Activated CD4-positive, alpha-beta T cell treated with anti-CD3 and anti-CD28 coated beads, Interleukin-2, amount 50 U/mL, for 48 hours (primary cell): ENCODE measurements at places on chromosomes 2 and 18.
A peak's percentile ranks its signal among the peaks of the same experiment; 100 is the strongest.

DNA sequence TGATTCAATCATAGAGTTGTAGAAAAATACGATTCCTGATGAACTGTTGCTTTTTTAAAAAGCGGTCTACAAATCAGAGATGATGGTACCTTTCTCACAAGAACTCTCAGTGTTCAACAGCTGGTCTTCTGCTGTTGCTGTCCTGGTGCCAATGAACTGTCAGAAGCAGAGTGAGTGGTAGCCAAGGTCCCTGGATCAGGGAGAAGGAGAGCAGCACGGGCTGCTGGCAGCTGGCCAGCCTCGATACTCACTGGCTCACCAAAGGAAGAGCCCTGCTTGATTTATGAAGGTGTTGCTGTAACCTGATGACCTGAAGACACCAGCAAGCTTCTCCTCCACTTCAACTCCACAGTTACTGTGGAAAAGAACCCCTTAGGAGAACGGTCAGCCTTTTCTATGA is 300.8 kb upstream of the SOX11 start:
- no peak for DNase-seq

DNA sequence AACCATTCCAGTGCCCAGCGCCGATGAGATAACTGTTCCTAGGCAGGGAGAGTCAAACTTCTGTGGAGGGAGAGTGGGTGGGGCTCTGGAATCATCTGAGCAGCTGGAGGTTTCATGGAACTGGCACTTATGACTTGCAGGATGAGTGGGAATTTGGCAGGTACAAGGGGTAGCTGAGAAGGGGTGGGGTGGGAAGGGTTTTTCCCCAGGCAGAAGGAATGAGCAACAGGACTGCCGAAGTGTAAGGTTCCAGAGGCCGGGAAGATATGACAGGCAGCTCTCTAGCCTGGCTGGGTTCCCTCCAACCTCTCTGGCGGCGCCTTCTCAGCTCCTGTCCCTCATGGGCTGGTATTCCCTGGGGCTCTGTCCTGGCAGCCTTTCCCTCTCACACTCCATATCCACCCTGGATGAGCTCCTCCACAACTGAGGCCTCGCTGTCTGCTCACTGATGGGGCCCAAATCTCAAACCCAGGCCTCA is 2.5 kb upstream of the TET3 start:
- no peak for DNase-seq

DNA sequence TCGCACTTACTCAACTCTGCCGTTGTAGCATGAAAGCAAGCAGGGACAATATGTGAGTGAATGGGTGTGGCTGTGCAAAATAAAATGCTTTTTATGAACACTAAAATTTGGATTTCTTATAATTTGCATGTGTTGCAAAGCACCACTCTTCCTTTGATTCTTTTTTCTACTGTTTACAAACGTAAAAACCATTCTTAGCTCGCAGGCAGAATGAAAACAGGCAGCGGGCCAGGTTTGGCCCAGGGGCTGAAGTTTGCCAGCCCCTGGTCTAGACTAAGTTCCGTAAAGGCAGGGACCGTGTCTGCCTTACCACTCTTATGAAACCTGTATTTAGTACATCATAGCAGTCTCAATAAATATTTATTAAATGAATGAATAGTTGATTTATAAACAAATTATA is 83.7 kb upstream of the SPATS2L start:
- no peak for DNase-seq

DNA sequence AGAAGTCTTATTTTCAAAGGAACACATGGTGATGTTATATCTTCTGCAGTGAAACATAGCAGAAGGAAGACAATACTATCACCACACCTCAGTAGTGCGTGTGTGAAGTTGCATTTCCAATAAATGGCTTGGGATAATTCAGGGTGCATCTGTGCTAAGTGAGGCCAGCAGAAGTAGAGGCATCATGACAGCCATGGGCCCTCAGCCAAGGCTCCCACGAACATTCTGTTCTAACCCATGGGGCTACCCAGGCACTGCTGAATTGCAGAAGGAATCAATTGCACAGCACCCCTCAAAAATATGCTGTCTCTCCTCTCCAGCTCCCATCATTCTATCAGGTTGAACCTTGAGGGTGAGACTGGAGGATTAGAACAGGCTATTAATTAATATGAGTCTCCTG is 139.5 kb downstream of the RIF1 start:
- no peak for DNase-seq

DNA sequence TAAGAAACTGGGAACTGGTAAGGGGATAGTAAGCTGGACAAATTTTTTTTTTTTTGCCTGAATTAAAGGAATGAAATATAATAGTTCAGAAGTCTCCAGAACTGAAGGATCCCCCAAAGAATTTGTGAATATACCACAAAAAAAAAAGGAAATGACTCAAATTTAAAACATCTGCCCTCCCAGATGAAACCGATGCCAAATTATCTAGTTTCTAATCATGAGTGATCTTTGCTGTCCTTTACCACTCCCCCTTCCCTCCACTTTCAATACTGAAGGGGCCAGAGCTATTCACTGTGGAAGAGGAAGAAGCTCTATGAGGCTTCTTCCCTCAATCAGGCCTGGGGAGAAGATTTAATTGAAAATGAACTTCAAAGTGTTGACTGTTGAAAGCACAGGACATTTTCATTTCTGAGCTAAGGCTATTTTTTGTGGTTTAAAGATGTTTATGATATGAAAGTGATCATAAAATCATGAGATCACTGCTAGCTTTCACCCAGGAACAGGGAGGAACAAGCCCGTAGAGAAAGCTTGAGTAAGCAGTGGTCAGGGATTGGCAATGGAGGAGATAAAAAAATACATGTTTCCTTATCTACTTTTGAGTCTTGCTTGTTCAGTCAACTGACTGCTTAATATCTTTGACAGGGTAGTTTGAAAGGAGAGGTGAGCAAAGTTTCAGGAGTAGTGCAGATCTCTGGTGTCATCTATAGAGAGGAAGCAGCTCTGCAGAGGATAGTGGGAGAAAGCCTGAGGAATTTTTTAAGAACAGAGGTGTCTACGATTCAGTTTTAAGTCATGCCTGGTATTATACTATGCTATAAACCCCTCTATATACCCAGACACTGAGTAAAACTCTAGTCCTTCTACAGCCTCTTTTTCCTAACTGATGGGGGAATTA is 409.5 kb upstream of the FIGN start:
- DNase-seq = no peak

GRCh38 chr2:37629529-37629928 is 41.9 kb downstream of the CDC42EP3 start:
- DNase-seq = no peak

DNA sequence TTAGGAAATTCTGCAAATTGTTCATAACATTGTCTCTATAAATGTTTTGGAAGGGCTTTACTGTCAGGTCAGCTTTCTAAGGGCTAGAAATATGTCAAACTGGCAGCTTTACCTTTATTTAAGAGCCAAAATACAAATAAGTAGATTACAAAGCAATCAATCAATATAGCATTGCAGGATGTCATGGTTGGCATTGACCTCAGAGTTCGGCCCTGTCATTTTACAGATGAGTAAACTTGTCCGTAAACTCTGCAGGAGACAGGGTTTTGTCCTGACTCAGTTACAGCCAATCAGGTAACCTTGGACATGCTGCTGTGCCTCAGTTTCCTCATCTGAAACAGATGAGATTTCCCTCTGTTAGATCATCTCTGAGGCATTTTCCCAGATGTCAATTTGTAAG is 25.9 kb upstream of the ZEB2 start:
- DNase-seq = no peak

DNA sequence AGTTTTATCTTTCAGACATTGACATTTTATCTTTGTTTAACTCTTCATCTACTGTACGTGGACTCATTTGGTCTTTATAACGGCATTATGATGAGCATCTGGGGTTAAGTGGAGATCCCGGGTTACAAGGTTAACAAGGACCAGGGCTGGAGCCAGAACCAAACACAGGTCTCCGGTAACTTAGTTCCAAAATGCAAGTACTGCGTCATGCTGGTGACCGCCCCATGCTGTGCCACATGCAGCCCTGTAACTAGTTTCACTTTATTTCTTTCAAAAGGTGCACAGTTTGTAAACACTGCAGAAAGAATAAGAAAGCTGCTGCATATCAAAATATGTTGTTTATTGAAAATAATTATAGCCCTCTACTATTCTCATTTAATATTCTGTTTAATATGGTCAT is 3.1 kb downstream of the SLC5A7 start:
- DNase-seq = no peak

- no peak for DNase-seq
These were observed 265.3 kb upstream of the NXPH2 start for GRCh38 chr2:139045524-139045923.

DNA sequence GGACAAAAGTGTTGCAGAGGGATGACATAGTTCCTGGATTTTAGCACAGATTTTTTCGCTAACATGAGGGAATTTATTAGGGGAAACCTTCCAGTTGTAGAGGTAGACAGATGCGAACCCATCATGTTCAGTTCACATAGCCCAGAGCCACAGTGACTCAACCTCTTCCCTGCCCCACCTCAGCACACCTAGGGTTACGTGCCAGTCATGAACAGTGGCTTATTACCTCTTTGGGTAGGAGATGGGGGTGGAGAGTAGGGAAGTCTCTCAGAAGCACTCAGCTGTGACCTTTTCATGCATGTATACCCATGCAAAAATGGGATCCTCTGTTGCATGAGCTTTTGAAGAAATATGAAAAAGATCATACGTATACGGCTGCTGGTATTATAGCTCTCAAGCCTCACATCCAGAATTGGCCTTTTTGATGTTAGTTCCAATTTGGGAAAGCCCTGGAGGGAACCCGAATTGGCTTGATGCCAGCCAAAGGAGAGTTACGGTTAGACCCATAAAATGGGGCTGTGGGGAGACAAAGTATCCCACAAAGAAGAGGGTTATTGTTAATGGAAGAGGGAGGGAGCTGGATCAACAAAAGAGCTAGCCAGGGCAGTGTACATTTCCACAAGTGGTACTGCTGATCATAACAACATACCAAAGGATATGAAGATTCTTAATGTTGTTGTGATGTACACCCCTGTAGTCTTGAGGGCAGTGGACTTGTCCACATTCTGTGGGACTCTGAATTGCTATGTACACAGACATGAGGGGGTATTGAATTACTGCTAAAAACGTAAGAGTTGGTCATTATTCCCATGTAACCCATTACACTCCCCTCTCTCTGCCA is 4.9 kb downstream of the TANC1 start:
- DNase-seq = no peak

DNA sequence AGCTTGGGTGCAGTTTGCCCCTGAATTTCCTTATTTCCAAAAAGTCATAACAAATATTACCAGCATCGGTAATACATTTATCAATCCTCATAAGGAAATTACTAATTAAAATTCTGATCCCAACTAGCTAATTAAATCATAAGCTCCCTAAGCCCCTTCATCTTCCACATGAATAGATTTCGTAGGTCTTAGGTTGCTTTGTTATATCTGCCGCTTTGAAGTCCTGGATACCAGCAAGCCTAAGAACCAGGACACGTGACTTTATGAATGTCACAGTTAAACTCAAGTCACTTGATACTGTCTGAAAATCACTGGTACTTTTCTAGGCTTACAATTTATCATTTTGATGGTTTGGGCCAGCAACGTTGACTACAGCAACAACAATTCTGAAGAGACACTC is 134.8 kb upstream of the CAVIN2 start:
- no peak for DNase-seq

DNA sequence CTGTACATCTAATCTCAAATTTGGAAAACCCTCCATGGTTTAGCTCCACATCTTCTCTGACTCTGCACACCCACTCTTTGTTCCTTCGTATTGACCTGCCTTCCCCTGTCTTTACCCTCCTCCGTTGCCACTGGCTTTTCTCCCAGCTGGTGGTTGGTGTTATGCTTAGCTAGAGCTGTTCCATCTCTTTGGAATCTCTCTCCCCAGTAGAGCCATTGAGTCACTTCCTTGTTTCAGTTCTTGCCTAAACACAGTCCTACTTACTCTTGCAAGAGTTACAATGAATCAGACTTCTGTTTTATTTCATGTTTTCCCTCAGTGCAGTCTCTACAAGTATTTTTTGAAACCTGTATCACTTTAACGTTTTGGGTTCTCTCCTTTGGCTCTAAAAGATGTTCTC is 263.9 kb downstream of the LTBP1 start:
- no peak for DNase-seq

- DNase-seq = no peak
These were observed 19.6 kb upstream of the SEH1L start for GRCh38 chr18:12928206-12928605.

- DNase-seq = no peak
These were observed 13.9 kb downstream of the PSMD14 start for GRCh38 chr2:161321944-161322648.

- DNase-seq = peak; percentile 14
These were observed 517.2 kb upstream of the ACVR2A start for GRCh38 chr2:147327613-147328012.

GRCh38 chr18:44851856-44852621 is 171.4 kb downstream of the SETBP1 start:
- DNase-seq = no peak

DNA sequence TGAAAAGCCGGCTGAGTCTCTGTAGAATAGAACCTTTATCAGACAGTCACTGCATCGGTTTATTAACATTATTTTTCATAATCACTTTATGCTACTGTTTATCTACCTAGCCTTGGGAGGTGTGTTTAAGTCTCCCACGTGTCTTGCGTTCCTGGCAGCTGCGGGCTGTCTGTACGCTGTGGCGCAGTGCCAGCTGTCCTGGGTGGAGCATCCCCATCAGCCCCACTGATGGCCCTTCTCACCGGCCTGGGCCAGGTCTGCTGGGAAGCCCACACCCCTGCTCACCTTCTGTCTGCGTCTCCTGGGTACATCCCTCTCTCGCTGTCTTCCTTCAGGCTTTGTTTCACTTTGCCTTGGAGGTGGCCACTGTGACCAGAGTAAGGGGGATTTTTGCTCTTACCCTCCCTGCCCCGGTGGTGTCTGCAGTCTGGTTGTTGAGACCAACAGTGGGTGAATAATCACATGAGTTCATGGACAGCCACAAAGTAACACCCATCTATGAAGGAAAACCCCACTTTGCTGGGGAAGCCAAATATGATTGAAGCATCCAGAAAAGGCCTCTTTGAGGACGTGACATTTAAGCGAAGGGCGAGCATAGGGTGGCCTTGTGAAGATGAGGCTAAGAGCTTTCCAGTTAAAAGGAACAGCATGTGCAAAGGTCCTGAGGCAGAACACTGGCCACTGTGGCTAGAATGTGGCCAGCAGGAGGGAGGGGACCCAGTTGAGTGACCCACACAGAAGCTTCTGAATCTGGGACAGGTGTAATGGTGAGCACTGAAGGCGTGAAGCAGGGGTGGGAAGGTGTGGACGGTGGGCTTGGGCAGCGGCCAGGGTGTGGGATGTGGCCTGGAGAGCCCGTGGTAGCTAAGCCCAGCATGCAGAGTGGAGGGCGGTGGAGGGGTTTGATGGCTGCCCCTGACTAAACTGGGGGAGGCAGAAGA is 41.7 kb downstream of the RAMP1 start:
- no peak for DNase-seq

GRCh38 chr2:129490641-129491040 is 488.8 kb upstream of the RAB6C start:
- no peak for DNase-seq

- DNase-seq = no peak
These were observed 17.9 kb upstream of the SLC9A4 start for GRCh38 chr2:102455061-102455670.

GRCh38 chr2:64203858-64204632 is 59.8 kb upstream of the PELI1 start:
- peak; percentile 39 for DNase-seq
